Spinal cord (tissue), 10 donors: ENCODE measurements at places on chromosomes 12 and 14. TPM values are rescaled to one million over a fixed set of nuclear protein-coding genes. Genes with fewer than 3 reads are reported as not detected.
A peak's percentile ranks its signal among the peaks of the same experiment; 100 is the strongest.

DNA sequence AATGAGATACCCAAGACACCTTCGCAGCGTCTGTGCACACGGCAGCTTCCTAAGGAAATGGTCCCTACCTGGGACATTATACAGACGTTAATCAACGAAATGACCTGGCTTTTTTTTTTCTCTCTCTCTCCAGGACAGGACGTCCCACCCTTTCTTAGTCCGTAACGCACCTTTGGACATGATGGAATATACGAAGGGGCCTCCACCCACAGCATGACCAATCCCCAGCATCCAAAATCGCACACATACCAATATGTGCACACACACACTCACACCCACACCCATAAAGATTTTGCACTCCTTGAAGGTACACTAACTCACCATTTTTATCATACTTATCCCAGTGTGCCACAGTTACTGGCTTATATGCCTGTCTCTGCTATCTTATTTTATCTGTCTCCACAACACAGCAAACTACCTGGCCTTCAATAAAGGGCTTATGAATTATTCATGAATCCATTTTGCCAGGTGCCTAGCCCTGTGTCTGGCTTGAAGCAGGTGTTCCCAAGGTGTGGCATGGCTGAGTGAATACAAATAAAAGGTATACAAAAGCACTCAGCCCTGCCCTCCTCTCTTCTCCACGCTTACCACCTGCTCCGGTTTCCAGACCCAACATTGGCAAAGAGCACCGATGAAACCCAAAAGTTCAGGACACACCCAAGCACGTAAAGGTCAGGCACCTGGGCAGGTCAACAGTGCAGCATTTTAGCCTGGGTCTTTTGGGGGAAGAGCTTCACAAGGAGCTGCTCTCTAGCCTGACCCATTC, 2.2 kb downstream of the SCNN1A start:
- no peak for DNase-seq
- H3K27ac ChIP-seq: no peak overlapping the region
- H3K36me3 ChIP-seq: no peaks in the 10 kb centered on the region
- no peak overlapping the region for H3K4me3 ChIP-seq

- no peaks in the 10 kb centered on the region for H3K27me3 ChIP-seq
- peak; percentile 26 for DNase-seq
- no peaks in the 10 kb centered on the region for H3K36me3 ChIP-seq
- no peak overlapping the region for H3K4me3 ChIP-seq
Observed at GRCh38 chr14:31229638-31230572, 22.3 kb upstream of the HECTD1 start.

- DNase-seq: no peak
- H3K27me3 ChIP-seq: peaks cover 100% of the 10 kb centered on the region
- H3K4me1 ChIP-seq: peaks cover 29% of the 10 kb centered on the region
- H3K27ac ChIP-seq: no peak overlapping the region
- no peak overlapping the region for H3K4me3 ChIP-seq
Observed at GRCh38 chr12:114406984-114407841, 1.3 kb upstream of the TBX5 start.

GRCh38 chr12:69904777-69905176, 79.8 kb downstream of the MYRFL start:
- H3K27me3 ChIP-seq: no peaks in the 10 kb centered on the region
- H3K27ac ChIP-seq: no peak overlapping the region
- no peaks in the 10 kb centered on the region for H3K36me3 ChIP-seq
- DNase-seq: no peak

Gene ATXN3
- 37.3 TPM for total RNA-seq
